ENCODE measurements at places on chromosomes 2 and 18. TPM values are rescaled to one million over a fixed set of nuclear protein-coding genes. Genes with fewer than 3 reads are reported as not detected.
A peak's percentile ranks its signal among the peaks of the same experiment; 100 is the strongest.

ZNF385B gene
- 12.7 TPM for polyA plus RNA-seq

SCG2 gene
- polyA plus RNA-seq = 0.31 TPM

- DNase-seq = no peak
Observed at GRCh38 chr2:2727876-2728511, 396.9 kb upstream of the MYT1L start.

GRCh38 chr2:101223814-101224231 is 28.9 kb upstream of the CNOT11 start:
- no peak for DNase-seq

DNA sequence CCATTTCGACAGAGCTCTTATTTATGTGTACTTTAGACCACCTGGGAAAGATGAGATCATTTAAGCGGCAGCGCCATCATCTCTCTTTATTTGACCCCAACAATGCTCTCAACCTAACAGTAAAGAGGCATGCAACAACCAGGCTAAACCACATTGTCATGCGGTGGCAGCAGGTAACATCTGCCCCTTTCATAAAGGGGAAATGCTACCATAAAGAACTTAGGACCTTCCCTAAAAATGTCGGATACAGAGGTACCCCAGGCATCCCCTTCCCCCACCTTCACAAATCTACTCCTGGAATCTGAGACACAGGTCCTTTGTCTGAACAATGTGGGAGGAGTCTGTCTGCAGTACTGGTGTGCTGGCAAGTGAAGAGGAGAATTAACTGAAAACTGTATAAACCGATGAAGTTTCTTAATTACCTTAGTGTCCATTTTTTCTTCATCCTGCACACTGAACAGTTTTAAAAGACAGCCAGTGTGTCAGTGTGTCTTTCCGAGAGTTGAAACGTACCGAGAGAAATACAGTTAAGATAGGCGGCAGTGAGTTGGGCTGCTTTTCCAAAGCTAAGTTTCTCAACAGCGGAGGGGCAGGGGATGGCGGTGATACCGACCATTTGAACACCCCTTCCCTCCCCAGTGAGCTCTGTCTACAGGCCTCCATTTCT is 1.9 kb downstream of the MEX3C start:
- peak; percentile 72 for DNase-seq

GRCh38 chr2:231228223-231228622 is 29.8 kb downstream of the ARMC9 start:
- no peak for DNase-seq

All from right renal cortex interstitium (tissue), 3 donors.